ENCODE measurements at places on chromosomes 12 and 14.

- H3K4me3 ChIP-seq: no peak overlapping the region
- H3K27ac ChIP-seq: no peak overlapping the region
- peaks cover 26% of the 10 kb centered on the region for H3K4me1 ChIP-seq
- no peaks in the 10 kb centered on the region for H3K36me3 ChIP-seq
Observed at GRCh38 chr12:5489760-5490406, 58.0 kb downstream of the NTF3 start.

- no peak overlapping the region for H3K27ac ChIP-seq
- no peaks in the 10 kb centered on the region for H3K27me3 ChIP-seq
- peaks cover 21% of the 10 kb centered on the region for H3K4me1 ChIP-seq
Observed at GRCh38 chr14:87626266-87626665, 366.7 kb downstream of the GALC start.

GRCh38 chr12:22333186-22333712 lies 1.3 kb downstream of the ST8SIA1 start:
- no peak for DNase-seq
- no peaks in the 10 kb centered on the region for H3K36me3 ChIP-seq
- peaks cover 15% of the 10 kb centered on the region for H3K4me1 ChIP-seq
- H3K4me3 ChIP-seq: peak overlapping the region; percentile 89
- no peak overlapping the region for H3K27ac ChIP-seq

DNA sequence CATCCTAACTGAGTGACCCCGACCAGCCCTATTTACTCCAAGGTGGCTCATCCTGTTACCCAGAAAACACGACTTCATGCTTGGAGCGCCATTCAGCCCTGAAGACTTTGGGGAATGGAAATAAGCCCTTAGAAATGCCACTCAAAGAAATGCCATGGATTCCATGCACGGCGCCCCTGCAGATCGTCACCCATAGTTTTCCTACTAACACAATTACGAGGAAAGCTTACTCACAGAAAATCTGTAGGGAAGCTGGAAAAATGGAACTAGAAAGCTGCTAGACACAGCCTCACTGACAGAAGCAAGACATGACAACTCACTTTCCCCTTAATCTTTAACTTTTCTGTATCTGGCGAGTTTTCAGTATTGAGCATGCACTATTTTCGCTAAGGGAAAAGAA lies 19.5 kb downstream of the NUAK1 start:
- H3K4me3 ChIP-seq: no peak overlapping the region
- peak overlapping the region; percentile 57 for H3K27ac ChIP-seq
- no peaks in the 10 kb centered on the region for H3K36me3 ChIP-seq
- H3K4me1 ChIP-seq: peaks cover 50% of the 10 kb centered on the region

DNA sequence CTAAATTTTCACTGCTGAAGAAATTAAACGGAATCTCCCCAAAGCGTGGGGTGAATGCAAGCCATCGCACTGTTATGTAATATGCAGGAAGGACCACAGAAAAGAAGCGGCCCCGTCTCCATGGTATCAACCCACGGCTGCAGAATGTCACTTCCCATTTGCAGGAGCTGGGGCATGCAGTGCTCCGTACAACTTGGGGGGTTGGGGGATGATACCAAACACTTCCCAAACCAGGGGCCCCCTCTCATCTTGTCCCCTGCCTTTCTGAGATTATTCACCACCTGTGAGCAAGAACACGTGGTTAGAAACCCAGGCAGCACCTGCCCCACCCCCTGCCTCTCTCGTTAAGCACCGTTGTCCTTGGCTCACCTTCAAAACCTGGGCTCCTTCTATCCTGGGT lies 505.1 kb upstream of the TMEM132C start:
- no peak for DNase-seq
- H3K27ac ChIP-seq: no peak overlapping the region
- no peak overlapping the region for H3K4me3 ChIP-seq
- H3K27me3 ChIP-seq: peaks cover 4% of the 10 kb centered on the region
- no peaks in the 10 kb centered on the region for H3K4me1 ChIP-seq
